Choroid plexus epithelial cell (primary cell): ENCODE measurements at places on chromosomes 7 and 10.

DNA sequence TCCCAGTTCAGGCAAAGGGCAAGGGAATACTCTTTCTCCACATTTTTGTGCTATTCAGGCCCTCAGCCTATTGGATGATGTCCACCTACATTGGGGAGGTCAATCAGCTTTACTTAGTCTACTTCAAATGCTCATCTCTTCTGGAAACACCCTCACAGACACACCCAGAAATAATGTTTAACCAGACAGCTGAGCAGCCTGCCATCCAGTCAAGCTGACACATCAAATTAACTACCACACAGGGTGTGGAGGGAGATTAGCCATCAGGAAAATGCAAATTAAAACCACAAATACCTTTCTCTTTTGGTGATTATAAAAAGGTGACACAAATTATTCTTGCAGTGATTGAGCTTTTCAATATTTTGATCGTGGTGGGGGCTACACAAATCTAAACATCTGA lies 74.7 kb upstream of the FZD8 start:
- no peak for DNase-seq

DNA sequence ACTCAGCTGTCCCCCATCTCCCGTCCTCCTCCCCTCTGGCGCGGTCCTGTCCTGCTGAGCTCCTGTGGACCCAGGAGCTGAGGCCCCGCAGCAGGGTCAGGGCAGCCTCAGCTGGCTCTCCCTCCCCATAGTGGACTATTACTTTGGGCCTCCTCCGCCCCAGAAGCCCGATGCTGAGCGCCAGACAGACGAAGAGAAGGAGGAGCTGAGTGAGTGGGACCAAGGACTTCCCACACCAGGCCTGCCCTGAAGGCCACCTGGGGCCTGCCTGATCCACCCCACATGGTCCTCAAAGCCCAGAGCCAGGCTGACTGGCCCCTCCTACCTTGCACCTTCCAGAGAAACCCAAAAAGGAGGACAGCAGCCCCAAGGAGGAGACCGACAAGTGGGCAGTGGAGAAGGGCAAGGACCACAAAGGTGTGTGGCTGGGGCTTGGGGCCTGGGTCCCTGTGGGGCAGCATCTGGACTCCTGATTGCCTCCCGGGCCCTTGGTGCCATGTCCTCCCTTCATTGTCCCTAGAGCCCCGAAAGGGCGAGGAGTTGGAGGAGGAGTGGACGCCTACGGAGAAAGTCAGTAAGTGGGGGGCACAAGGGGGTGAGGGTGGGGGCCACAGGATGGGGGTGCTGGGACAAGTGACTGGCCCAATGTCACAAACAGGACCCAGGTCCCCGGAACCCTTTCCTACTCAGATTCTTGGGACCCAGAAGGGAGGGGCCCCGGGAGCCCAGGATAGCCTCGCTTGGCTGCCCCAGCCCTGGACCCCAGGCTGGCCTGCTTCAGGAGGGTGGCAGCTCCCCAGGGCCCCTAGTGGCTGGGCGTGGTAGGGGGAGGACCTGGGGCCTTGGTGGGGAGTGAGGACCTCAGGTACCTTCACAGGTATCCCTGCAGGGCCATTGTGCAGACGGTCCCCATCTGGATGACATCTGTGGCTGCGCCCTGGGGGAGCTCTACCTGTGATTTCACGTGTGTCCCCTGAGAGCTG lies 4.9 kb downstream of the AEBP1 start:
- no peak for DNase-seq

DNA sequence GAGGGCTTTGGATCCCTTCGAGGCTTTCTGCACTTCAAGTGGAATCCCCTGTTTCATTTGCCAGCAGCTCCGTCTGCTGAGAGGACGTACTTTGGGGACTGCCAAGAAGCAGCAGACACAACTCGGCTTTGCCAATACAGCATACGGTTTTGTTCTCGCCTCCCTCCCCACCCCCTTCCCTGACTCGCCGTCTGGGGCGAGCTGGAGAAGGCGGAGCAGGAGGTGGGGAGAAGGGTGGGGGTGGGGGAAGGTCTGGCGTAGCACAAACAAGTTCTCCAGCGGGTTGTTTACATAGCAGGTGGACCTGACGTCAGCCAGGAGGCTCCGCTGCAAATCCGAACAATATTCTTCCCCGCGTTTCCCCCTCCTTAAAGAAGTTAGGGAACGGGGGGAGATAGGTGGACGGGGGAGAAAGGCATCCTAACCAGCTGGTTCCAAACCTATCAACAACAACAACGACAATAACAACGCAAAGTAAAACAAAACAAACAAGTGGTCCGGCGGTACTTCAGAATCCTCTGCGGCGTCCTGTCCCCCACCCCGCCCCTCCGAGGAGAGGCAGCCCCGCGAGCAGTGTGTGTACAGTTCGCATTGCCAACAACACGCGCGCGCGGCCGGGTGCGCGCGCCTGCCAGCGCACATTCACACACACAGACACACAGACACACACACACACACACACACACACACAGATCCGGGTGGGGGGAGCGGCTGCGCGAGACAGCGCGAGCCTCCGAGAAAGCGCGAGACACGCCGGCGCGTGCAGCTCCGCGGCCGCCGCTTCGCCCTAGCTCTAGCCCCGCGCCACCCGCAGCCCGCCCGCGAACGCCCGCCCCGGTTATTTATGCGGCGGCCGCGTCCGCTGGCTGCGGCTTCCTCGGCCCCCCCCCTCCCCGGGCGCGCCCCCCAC lies 167.0 kb upstream of the PPP1R3A start:
- DNase-seq = peak; percentile 82

DNA sequence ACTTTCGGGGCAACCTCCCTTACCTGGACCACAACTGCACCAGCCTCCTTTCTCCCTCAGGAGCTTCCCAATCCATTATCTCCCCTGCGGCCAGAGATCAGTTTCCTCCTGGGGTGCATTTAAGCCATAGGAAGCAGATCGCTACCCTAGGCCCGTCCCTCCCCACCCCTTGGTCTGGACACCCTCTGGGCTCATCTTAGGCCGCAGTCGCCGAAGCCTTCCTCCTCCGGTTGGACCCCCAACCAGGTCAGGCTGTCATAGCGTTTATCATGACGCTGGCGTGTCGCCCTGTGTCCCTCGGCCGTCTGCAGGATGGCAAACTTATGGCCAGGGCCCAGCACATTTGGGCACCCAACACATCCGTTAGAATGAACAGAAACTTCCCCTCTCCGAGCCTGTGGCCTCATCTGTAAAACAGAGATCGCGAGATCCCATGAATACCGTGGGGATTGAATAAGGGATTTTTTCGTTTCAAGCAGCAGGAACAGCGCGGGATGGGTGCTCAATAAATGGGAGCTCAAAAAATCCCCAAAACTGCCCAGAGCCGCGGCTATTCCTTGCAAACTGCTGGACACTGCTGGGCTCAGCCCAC lies 669 bp upstream of the AP5Z1 start:
- peak; percentile 85 for DNase-seq

- no peak for DNase-seq
Measured at GRCh38 chr10:116418389-116418788, 9.3 kb upstream of the PNLIPRP3 start.

GRCh38 chr10:18533896-18534295 lies 117.5 kb downstream of the NSUN6 start:
- DNase-seq = no peak

- DNase-seq = no peak
Measured at GRCh38 chr7:20238754-20239324, 21.7 kb upstream of the MACC1 start.

DNA sequence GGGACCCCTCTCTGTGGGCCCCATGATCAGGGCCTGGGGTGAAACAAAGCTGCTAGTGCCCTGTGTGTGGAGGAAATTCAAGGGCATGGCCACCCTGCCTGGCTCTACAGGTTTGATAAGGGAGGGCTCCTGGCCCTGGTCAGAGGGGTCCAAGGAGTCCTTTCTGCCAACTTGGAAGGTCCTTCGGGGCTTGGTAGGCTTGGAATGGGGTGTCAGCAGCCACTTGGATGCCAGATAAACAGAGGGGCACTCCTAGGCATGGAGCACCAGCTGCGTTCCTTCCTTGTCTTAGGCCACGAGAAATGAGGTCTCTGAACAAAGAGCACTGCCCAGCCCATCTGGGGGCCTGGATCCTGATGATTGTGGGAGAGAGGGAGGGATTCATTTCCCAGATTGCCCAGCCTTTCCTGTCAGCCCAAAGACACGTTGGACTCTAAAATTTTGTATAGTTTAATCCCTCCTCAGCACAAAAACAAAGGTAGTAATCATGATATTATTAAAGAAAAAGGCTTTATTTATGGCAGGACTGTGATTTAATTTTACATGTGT lies 5.1 kb downstream of the MTURN start:
- DNase-seq = no peak

- DNase-seq = peak; percentile 59
Measured at GRCh38 chr7:11698384-11698871, 133.6 kb downstream of the THSD7A start.

DNA sequence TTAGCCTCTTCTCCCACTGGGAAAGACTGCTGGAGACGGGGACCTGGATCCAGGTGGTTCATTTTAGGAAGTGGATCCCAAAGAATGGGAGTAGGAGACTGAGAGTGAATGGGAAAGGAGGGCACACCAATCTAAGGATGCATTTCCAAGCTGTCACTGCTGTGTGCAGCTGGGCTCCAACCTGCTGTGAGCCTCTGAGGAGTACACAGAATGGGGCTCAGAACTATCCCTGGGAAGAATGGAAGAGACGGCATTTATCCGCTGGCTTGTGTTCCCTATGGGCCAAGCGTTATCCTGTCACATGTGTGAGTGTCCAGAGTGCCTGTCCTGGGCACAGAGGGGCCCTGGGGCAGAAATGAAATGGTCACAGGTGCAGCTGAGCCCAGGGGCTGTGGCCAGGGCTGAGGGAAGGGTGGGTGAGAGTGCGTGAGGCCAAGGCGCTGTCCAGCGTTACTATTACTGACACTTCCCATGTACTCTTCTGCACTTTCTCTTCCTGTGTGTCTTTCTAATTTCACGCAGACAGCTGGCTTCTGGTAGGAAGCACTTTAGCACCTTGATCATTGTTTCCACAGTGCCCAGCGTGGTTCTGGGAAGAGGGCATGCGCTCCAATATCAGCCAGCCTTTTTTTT lies 35.4 kb upstream of the PODXL start:
- DNase-seq = no peak

GRCh38 chr10:109592391-109592790 lies 330.9 kb downstream of the XPNPEP1 start:
- DNase-seq = no peak

DNA sequence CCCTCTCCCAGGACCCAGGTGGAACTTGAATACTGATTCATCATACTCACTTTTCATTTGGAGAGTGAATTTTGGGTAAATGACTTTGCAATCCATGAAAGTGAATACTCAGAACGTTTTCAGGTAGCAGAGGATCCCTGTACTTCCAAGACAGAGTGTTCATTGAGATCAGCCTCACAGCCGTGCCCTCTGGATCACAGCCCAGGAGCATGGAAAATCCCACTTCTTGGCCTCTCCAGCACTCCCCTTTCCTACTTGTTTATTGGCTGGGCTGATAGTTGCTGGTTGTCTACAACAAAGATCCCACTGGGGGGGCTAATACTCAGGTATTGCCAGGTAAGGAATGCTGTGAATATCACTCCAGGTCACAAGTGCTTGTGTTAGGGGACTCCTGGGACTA lies 5.9 kb downstream of the GCK start:
- no peak for DNase-seq

GRCh38 chr7:7820409-7820808 lies 102.0 kb upstream of the RPA3 start:
- no peak for DNase-seq

GRCh38 chr10:24690961-24691512 lies 32.6 kb downstream of the ARHGAP21 start:
- peak; percentile 53 for DNase-seq

GRCh38 chr7:115183431-115184057 lies 261.6 kb downstream of the MDFIC start:
- peak; percentile 44 for DNase-seq

DNA sequence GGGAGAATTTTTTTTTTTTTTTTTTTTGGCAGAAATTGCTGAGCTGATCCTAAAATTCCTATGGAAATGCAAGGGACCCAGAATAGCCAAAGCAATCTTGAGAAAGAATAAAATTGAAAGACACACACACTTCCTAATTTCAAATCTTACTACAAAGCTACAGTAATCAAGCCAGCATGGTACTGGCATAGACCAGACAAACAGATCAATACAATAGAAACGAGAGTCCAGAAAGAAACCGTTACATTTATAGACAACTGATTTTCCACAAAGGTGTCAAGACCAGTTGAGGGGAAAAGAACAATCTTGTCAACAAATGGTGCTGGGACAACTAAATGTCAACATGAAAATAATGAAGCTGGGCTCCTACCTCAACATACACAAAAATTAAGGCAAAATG lies 34.5 kb downstream of the LARP4B start:
- DNase-seq = no peak

DNA sequence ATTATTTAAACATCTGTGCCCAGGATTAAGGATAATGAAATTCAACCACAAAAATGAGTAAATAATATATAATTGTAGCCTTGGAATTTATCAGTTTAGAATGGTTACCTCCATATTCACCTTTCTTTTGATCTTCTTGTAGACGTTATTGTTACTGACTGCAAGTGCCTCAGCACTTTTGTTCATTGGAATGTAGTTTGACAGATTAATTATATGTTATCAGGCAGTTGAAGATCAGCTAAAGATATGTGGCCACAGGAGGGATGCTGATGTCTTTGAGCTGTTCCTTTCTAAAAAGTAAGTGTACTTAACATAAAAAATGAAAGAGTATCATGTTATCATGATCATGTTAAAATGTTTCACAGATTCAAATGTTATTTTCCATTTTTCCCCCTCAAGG lies 5.6 kb downstream of the LRRC72 start:
- DNase-seq = no peak

GRCh38 chr10:96494694-96495093 lies 19.0 kb downstream of the TLL2 start:
- no peak for DNase-seq

DNA sequence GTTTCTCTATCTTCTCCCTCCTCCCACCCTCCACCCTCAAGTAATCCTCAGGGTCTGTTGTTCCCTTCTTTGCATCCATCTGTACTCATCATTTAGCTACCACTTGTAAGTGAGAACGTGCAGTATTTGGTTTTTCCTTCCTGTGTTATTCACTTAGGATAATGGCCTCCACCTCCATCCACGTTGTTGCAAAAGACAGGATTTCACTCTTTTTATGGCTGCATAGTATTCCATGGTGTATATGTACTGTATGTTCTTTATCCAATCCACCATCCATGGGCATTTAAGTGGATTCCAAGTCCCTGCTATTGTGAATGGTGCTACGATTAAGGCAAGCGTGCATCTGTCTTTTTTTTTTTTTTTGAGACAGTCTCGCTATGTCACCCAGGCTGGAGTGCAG lies 72.4 kb downstream of the PROSER2 start:
- DNase-seq = no peak

DNA sequence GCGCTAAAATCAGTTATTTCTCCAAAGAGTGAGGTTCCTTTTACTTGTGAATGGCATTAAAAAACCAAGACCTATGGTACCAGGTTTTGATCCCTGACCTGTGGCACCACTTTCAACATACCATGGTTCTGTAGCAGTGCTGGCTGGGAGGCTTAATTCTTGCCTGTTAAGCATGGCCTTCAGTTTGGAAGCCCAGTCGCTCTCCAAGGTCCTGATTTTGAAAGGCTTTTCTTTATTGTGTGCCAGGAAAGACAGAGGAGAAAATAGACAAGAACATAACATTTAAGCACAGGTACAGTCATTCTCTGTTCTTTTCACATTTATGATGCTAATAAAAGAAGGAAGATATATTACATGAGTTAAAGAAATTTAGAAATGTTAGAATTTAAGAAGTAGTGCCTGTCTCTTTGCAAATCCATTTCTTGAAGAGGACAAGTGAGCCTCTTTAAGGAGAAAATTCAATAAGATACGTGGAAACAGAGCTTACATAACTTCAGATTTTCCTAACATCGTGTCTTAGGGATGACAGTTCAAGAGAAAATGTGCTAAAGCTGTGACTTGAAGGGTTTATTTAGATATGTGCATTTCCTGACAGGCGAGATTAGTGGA lies 357.6 kb downstream of the DPP6 start:
- DNase-seq = peak; percentile 12

GRCh38 chr10:4939224-4940072 lies 23.8 kb upstream of the AKR1C1 start:
- no peak for DNase-seq
